ENCODE measurements at places on chromosomes 1 and 21. TPM values are rescaled to one million over a fixed set of nuclear protein-coding genes. Genes with fewer than 3 reads are reported as not detected.

The PKN2 gene
- 28.8 TPM for total RNA-seq

The JAM2 gene
- 1.5 TPM for total RNA-seq

The CLCA2 gene
- 2.9 TPM for total RNA-seq

The ACTA1 gene
- not detected for total RNA-seq

The FCGR3B gene
- not detected for total RNA-seq

The AGT gene
- 2.0 TPM for total RNA-seq

The SPATA1 gene
- 1.3 TPM for total RNA-seq

The AADACL4 gene
- total RNA-seq: not detected

The ANKRD45 gene
- 0.29 TPM for total RNA-seq

The AMY1A gene
- total RNA-seq: not detected

The EPB41 gene
- 15.9 TPM for total RNA-seq

The ABCD3 gene
- 43.3 TPM for total RNA-seq

The ERVH48-1 gene
- not detected for total RNA-seq

The ANXA9 gene
- total RNA-seq: 0.17 TPM

The SLC44A3 gene
- 3.1 TPM for total RNA-seq

The PGLYRP4 gene
- not detected for total RNA-seq

The TRABD2B gene
- total RNA-seq: not detected

The OTUD3 gene
- total RNA-seq: 5.4 TPM

The IVL gene
- total RNA-seq: not detected

The MYBPH gene
- total RNA-seq: 2.2 TPM

The NMNAT2 gene
- under 0.01 TPM for total RNA-seq

The SPRR3 gene
- total RNA-seq: not detected

The NPL gene
- total RNA-seq: 2.8 TPM

The CD1D gene
- not detected for total RNA-seq

The PLA2G2D gene
- not detected for total RNA-seq

The CNN3 gene
- total RNA-seq: 289 TPM

The CCDC30 gene
- total RNA-seq: 0.99 TPM

The LEPR gene
- 28.6 TPM for total RNA-seq

The LY9 gene
- not detected for total RNA-seq

The CLCNKB gene
- under 0.01 TPM for total RNA-seq

The C1orf87 gene
- total RNA-seq: 0.15 TPM

The LYPLAL1 gene
- total RNA-seq: 44.8 TPM

The ATP1A4 gene
- not detected for total RNA-seq

The LRRC3 gene
- total RNA-seq: 0.66 TPM

The PAQR7 gene
- total RNA-seq: 6.8 TPM

The BACH1 gene
- 75.2 TPM for total RNA-seq

The TLCD4 gene
- total RNA-seq: 0.29 TPM

The THEM5 gene
- 0.17 TPM for total RNA-seq

The ASPM gene
- 2.0 TPM for total RNA-seq
